Foreskin fibroblast (primary cell): ENCODE measurements at places on chromosomes 2 and 18.

GRCh38 chr2:237866101-237866621, 6.7 kb downstream of the RAMP1 start:
- peak; percentile 33 for DNase-seq

DNA sequence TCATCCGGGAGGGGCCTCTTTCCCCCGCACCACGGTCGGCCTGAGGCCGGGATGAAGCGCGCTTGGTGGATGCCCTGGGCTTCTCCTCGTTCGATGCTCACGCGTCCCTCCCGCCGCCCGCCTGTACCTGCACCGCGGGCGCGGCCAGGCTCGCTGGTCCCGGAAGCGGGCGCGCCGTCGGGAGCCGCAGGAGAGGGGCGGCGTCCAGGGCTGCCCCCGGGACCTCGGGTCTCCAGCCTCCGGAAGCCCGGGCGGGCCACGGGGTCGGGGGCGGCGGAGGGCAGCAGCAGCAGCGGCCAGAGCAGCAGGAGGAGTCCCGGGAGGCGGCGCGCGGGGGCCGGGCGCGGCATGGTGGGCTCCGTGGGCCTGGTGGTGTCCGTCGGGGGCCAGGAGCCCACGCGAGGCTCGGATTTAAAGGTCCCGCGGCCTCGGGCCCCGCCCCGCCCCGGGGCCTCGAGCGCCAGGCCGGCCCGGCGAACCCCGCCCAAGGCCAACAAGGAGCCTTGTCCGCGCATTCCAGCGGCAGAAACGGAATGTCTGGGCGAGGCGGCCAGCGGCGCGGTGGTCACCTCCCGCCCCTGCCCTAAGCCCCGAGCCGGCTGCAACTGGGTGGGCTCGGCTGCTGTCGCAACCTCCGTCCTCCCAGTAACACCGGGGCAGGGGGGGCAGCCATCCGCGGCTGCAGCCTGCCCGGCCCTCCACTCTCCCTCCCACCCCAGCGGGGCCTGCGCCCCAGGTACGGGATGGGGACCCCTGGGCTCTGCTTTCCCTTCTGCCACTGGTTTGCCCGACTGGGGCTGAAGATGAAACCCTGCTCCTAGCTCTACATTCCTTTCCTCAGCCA, at the start of gene MATN3:
TSS of gene MATN3 (minus strand) at position 387 of the 844 bp plus-strand sequence. CDS start at position 350, 37 bp downstream.
- DNase-seq: peak; percentile 61

DNA sequence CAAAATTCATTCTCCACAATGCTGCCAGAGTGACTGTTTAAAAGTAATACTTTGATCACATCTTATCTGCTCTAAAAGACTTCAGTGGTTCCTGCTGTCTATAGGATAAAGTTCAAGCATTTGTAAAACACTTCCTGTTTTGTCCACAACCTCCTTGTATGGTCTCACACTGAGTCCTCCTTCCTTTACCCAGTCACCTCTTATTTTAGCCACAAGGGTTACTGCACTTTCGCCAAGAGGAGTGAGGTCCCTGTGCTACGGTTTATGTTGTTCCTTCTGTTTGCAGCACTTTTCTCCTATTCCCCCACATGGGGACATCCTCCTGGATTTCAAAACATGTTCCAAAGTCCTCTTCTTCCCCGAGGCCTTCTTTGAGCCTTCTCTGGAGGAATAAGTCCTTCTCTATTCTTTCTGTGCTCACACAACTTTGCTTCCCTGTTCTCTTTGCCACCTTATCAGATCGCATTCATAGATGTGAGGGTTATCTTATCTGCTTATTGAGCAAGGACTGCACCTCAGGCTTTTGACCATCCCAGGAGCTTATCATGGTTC, 112.2 kb upstream of the NABP1 start:
- DNase-seq: no peak

- no peak for DNase-seq
Measured at GRCh38 chr18:59835605-59836379, 64.0 kb upstream of the PMAIP1 start.

DNA sequence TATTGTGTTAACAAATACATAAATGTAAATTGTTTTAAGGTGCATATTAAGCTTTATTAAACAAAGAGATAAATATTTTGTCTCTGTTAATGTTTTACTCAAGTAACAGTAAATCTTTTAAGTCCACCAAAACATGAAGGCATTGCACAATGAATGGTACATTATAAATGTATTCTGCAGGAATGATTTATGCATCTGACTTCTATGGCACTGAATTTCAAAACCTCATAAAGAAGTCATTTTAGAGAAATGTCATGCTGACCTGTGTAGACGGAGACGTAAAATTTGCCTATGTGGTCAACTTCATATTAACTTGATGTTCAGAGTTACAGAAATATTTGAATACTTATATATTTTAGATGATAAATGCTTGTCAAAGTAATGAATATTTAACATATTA, 194.7 kb downstream of the BABAM2 start:
- no peak for DNase-seq

- peak; percentile 27 for DNase-seq
Measured at GRCh38 chr2:166042768-166043390, 84.9 kb downstream of the SCN1A start.

- no peak for DNase-seq
Measured at GRCh38 chr2:63589148-63589958, 590 bp downstream of the MDH1 start.

DNA sequence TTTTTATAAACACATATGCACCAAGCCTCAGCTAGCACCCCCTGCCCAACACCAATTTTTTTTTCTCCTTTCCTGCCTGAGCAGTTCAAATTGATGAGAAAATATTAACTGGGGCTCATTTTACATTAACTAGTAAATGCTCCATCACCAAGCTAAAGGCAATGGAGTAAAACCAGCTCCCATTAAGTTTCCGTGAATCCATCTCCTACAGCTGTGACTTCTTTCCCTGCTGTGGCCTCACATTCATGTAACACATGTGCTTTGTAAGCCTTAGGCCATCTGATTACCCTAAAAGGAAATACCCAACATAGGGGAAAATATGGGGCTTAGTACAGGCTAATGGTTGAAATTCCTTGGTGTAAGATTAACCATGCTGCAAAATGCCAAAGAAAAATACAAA, 60.8 kb downstream of the DNER start:
- no peak for DNase-seq

DNA sequence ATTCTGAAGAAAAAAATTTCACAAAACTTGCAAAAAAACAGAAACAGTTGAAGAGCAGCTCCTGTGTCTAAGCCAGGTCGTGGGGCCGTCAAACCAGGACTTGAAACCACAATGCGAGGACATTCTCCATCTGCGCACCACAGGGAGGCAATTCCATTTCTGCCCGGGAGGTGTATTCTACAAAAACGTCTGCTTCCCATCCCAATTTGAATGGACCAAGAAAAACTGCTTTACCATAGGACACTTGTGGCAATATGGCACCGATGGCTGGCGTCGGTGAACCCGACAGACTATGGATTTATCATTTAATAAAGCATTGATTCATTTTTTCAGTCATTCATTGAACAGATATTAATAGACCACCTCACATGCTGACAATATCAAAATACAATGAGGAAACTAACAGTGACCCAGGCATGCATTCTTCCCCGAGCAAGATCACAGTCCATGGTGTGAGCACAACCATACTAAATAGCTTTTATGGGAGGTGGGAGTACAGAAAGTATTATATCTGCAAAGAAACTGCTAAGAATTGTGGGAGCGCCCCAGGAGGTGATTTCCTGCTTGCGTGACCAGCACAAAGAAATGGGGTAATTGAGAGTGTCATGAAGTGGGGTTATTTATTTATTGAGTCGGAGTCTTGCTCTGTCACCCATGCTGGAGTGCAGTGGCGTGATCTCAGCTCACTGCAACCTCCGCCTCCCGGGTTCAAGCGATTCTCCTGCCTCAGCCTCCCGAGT, 10.5 kb upstream of the ZAP70 start:
- no peak for DNase-seq

DNA sequence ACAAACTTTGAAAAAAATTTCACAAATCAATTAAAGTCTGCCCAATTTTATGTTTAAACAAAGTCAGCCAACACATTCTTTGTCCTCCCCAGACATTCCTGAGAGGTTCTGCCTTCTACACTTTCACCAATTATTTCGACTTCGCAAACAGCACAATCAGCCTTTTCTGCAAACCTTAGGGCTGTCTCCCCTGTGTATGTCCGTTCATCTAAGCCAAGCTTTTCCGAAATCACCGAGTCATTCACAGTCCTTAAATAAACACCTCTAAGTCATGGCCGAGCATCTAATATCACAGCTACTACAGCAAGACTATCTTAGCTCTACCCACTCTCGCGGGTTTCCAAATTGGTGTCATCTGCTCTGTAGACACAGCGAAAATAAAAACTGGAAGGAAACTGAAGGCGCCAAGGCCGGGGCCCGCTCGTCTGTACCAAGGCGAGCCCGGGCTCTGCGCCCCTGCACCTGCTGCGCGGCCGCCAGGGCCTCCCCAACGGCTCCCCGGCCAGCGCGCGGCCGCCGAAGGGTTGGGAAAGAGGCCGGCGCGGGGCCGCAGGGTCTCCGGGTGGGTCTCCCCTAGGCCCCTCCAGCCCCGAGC, 730 bp downstream of the ODC1 start:
- DNase-seq: peak; percentile 59

- DNase-seq: peak; percentile 37
Measured at GRCh38 chr2:3121601-3122000, 256.0 kb downstream of the EIPR1 start.

DNA sequence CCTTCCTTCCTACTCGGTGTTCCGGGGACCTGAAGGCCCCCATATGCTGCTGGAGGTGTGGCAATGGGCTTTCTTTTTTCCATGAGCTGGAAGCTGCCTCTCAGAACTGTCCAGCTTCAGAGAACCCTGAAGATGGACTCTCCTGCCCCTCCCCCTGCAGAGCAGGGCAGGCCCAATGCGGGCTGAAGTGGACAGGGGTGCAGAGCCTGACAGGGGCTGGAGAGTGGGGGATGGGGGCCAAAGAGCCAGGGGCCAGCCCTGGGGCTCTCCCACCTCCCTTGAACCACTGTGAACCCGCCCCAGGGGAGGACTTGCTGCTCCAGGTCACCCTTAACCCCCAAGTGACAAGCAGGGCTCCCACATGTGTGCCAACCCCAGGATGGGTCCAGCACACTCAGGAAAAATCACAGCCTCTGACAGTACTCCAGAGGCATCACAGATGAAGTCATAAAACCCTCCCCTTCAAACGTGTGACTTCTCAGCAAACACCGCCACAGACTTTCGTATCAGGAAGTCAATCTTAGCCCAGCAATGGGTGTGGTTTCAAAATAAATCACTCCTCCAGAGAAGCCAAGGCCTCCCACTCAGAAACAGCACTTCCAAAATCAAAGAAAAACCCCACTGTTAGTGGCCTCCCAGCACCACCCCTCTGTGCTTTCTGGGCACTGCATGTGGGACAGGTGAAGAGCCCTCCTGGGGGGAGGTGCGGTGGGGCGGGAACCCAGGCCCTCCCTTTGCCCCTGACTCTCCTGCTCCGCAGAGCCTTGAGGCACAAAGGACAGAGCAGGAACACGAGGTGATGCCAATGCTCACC, 135.8 kb downstream of the HDAC4 start:
- DNase-seq: peak; percentile 77

DNA sequence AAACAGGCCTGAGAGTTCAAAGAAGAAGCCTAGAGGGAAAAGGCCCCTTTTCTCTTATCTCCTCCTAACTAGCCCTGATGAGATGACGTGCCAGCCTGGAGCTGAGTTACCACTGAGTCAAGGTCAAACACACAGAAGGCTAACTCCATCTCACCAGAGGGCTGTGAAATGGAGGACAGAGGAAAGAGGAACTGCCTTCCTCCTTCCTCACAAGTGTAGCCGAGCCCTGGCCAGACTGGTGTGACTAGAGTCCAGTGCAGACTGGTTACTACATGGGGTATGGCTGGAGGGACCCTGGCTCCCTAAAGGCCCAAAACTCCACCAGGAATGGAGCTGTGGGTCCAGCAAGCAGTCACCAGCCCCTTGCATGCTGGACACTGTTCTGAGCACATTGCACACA, 35.7 kb upstream of the GYPC start:
- no peak for DNase-seq

DNA sequence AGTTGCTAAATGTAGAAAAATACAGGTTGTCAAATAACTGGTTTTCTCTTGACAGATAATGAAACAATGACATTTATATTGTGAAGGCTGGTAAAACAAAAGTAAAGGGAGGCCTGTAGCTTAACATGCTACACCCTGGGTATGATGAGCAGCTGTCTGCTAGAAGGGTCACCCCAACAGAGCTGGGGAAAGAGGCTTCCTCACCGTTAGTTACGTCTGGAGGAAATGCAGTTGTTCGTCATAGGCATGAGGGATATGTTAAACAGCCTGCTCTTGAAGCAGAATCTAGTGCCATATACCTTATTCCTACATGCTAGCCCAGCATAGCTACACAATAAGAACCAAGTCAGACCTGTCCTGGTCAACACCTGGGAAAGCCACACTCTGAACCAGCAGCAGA, 49.9 kb downstream of the LPIN2 start:
- no peak for DNase-seq

- DNase-seq: no peak
Measured at GRCh38 chr2:75573145-75573878, 12.6 kb upstream of the EVA1A start.

GRCh38 chr2:217099561-217099960, 239.7 kb upstream of the TNP1 start:
- no peak for DNase-seq

DNA sequence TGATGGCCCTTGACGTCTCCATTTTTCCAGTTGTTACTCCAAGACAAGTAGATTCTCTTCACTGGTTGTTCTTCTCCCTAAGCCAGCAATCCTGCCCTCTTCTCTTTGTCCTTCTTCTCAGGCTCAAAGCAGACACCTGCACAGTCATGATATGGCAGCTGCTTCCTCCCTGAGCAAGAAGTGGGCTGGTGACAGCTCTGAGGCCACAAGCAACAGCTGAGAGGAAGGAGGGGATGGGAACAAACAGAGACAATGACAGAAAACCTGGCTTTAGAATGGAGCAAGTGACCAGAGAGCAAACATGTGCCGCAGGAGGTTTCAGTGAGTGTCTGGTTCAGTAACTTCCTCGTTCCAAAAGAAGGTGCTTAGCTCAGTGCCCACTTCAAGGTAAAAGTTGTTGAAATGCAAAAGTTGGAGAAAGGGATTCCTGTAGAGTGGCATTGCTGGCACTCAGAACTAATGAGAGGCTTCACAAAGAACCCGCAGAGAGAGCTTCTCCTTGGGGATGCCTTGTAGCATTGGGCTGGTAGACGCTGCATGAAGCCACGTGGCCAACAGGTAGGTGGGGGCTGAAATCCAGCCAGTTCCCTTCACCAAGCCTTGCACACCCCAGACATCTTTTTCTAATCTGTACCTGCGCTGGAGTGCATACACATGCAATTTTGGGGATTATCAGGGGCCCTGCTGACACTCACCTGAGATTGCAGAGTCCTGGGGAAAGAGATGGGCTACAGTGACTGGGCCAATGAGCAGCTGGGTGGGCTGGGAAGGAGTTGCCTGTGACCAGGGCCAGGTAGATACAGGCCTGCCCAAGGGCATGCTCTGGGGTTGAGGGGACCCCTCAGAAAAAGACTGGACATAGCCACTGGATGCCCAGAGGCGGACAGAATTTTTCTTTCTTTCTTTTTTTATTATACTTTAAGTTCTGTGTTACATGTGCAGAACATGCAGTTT, 153.3 kb upstream of the RAB12 start:
- DNase-seq: no peak

DNA sequence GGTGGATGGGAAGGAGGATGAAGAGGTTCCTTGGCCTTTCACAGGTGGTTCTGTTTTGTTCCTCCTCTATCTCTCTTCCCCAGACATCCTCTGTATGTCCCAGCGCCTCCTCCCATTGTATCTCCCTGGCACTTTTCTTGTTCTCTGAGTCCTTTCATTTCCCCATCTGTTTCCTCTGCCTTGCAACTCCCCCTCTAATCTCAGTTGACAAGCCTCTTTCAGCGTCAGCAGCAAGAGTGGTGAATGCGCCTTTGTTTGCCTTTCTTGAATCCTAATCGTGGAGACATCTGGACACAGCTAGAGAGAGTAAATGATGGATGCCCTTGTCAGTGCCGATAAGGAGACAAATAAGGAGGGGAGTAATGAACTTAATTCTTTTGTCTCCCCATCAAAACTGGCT, 167.0 kb downstream of the NDUFA10 start:
- no peak for DNase-seq
